ENCODE measurements at places on chromosomes 7 and 10.

DNA sequence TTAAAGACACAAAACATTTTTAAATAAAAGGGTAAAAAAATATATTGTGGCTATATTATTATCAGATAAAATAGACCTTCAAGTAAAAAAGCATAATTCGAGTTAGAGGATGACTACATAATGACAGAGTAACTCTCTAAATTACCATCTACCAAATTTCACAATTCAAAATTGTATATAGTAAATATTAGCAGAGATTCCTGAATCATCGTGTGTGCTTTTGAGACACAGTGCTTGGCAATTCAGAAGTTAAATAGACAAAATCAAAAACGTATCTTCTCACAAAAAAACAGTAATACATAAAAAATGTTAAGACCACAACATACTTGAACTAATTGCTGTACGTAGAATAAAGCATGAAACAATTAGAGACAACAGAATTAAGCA, 110.4 kb downstream of the AHR start:
- DNase-seq = no peak

- DNase-seq = no peak
Measured at GRCh38 chr10:78617631-78618030, 451.1 kb upstream of the ZMIZ1 start.

GRCh38 chr7:158976468-158976848, 120.1 kb downstream of the DYNC2I1 start:
- no peak for DNase-seq

- DNase-seq = no peak
Measured at GRCh38 chr10:26472492-26472778, 34.3 kb downstream of the APBB1IP start.

GRCh38 chr10:44992732-44993225, 7.9 kb upstream of the ZNF22 start:
- no peak for DNase-seq

DNA sequence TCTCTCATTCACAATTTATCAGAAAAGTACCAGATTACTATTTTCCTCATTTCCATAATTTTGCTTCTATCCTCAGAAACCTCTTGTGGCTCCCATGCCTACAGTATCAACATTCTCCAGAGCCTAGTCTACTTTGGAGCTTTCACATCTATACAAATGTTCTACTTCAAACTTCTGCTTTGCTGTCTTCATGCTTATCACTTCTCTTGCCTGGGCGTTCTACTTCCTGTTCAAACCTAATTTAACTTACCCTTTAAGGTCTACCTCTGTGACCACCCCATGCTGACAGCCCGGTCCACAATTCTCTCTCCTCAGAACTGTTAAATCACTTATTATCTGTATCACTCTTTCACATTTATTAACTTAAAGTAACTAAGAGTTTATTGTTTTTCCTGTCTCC, 6.1 kb upstream of the PTPN12 start:
- no peak for DNase-seq

DNA sequence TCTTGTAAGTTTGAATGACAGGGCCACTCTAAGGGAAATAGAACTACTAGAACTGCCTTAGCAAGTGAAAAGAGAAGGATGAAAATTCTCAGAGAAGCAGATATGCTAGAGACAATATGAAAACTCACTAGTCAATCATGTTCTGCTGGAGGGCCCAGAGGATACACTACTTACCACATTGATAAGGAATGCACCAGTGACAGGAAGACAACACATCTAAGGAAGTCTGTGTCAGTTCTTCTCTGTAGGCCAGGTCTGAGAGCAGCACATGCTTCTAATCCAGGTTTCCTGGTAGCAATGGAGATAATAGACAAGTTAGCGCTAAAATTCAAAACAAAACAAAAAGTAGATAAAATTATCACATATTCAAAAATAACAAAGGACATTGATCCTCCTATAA, 235.2 kb upstream of the AKR1E2 start:
- no peak for DNase-seq

DNA sequence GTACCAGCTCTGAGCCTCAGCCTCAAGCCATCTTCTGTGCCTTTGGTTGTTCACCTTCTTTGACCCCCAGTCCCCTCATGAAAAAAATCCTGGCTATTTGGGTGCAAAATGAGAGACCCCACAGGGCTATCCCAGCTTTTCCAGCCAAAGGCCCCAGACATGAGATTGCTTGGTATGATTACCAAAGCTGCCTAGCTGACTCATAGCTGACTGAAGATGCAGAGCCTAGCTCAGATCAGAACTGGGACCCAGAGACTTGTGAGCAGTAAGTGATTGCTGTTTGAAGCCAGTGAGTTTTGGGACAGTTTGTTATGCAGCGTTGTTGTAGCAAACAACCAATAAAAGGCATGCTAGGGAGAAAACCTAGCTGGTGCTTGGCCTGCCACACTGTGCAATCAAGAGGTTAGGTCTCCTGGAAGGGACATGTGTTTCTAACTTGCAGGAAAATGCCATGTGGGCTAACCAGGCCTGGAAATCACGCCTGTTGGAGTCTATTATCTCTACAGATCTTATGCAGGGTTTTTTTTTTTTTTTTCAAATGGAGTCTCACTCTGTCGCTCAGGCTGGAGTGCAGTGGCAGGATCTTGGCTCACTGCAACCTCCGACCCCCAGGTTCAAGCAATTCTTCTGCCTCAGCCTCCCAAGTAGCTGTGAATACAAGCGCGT, 48.0 kb upstream of the DAGLB start:
- DNase-seq = no peak

GRCh38 chr10:122678266-122678665, 21.4 kb downstream of the C10orf120 start:
- no peak for DNase-seq

DNA sequence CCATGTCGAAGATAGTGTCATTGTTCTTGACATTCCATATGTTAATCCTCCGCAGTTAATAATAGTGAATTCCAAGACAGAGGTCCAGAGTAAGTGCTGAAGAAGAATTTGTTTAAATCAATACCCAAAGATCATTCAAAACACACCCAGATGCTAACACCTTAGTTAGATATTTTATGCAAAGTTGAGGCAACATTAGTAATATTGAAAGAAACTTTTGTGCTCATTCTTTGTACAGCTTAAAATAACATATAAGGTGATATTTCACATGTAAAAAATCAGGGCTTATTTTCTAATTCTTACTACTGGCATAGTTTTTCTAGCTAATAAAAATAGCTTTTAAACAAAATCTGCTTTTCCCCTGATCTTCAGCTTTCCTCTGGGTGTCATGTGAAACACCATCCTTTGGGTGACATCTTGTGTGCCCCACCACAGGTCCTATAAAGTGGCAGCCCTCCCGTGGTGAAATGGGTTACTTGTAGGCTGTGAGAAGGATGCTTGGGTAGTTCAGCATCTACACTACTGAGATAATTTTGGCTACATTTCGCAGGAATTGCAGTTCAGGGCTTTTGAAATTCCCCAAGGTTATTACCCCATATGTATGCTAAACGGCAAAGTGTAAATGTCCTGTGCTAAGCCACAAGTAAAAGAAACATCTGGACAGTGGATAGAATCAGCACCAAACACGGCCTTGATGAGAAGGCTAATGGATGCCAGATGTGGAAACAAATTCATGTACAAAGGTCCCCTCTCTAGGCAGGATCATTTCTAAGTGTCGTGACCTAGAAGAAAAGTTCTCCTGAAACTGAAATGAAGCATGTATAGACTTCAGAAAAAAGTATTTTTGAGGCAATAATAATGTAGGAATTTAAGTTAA, 105.4 kb downstream of the GRM3 start:
- DNase-seq = no peak

DNA sequence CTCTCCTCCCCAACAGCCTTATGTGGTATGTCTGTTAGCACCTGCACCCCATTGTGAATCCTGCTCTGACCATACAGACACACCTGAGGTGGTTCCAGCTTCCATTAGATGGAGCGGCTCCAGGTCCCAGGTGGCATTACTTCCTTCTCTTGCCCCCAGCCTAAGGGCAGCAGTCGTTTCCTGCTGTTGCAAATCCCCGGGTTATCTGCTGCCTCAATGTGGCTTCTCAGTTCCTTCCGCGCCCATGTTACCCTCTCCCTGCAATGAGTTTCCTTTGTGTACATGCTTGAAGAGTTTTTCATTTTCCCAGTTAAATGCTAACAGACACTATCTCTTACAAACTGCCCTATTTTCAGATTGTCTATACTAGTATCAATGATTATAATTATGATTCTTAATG, 62.8 kb upstream of the PRKCQ start:
- no peak for DNase-seq

DNA sequence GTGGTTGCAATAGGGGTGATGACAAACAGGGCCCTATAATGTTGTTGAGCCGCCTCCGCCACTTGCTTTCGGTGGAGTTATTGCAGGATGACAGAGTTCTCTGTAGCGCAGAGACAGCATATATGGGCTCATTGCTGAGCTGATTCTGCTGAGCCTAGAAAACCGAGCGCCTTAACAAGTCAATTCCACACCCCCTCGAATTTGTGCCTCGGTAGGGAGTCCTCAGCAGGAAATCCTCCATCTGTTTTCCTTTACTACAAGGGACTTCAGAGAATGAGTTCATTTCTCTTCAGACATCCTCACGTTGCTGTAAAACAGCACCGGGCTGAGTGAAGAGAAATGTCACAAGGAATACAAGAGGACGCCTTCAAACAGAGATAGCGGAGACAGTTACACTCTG, 90.7 kb upstream of the KIAA1217 start:
- DNase-seq = no peak

GRCh38 chr10:31928549-31929260, at the start of gene ARHGAP12:
Gene ARHGAP12 (minus strand): TSS chr10:31928831. CDS start chr10:31908855, 19,976 bp downstream.
- peak; percentile 58 for DNase-seq

- DNase-seq = no peak
Measured at GRCh38 chr10:127374901-127375300, 174.2 kb upstream of the NPS start.

GRCh38 chr10:107616463-107617410, 452.2 kb upstream of the SORCS1 start:
- no peak for DNase-seq

GRCh38 chr10:2897619-2898508, 169.5 kb upstream of the PFKP start:
- DNase-seq = no peak

DNA sequence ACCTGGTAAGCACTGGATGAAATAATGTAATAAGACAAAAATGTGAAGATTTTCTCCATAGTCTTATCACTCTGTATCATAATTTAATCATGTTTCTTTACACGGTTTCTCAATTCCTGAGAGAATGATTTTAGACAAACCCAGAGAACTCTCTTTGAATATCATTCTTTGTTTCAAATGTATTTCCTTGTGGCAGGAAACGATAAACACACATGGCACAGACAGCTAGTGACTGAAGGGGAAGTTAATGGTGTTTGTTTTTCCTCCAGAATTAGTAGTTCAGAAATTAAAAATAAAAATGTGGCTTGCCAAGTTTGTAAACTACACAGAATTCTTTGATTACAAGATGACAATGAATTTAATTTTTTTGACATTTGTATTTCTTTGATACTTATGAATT, 163.7 kb upstream of the PRPS1L1 start:
- no peak for DNase-seq

DNA sequence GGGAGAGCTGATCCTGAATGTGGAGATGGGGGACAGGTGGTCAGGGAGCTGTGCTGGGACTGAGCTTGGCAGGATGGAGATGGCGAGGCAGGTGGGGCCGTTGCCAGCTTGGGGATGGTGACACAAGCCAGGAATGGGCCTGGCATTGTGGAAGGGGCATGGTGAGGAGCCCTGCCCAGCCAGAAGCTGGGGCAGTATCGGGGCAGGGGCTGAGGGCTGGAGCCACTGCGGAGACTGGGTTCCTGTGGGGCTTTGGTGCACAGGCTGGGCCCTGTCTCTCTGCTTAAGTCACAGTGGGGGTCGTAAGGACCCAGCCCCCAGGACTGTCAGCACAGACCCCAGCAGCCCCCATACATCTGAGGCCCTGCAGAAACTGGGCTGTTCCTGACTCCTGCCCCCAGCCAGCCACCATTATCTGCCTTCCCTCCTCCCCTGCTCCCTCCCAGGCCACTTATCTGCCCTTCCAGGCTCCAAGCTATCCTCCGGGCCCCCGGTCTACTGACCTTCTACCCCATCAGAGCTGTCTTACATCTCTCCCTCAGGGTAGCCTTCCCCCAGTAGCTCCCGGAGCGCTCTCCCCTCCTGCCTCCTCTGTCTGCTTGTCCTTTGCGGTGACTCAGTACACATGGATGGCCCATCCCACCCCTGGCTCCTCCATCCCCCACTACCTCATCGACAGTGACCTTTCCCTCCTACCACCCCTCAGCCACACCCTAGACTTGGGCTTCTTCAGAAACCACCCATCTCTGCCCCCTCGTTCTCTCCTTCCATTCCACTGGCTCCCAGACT, 44.2 kb downstream of the PPIF start:
- DNase-seq = no peak

DNA sequence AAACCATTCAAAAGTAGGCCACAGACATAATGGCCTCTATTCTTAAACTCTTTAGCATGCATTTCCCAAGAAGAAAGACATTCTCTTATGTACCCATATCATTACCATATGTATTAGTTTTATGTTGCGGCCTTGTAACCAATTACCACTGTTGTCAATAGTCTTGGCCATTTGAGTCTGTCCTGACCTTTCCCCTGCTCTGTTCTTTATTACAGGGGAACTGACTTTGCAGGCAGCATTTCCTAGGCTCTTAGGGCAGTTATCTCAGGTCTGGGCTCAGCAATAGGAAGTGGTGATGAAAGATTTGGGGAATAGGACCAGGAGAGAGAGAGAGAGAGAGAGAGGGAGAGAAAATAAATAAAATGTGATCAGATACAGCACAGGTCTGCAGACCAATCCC, 194.5 kb upstream of the LRGUK start:
- DNase-seq = no peak

GRCh38 chr10:47030191-47030703, 119.0 kb downstream of the PTPN20 start:
- DNase-seq = no peak

- DNase-seq = no peak
Measured at GRCh38 chr7:27767374-27767773, 27.4 kb downstream of the TAX1BP1 start.

- no peak for DNase-seq
Measured at GRCh38 chr7:47765373-47765979, 182.8 kb downstream of the PKD1L1 start.

DNA sequence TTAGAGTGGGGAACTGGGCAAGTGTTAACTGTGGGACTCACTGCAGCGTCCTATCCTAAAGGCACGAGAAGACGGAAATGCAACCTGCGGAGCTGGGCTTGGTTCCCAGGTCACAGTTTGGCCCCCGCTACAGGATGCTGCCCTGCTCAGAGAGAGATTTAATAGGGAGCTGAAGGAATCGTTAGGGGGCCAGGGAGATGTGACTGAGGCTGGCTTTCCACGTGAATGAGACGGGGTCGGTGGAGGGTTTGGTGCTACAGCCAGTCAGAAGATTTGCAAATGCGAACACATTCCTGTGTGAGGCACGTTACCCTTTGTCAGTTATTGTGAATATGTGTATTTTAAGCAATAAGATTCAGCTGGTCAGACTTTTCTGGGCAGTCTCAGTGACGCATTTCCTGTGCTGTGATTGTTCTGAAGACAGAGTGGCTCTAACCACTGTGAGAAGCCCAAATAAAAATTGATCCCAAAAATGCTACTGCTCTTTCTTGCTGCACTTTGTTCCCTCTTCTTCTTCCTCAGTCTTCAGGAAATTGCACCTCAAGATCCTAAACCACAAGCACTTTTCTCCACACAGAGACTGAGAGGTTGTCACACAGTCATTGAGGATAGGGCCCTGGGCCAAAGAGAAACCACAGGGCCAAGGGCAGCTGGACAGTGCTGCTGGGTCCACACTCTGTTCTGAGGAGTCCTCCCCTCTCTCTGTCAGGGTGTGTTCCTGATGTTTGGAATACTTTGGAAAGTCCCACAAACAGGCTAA, 21.2 kb downstream of the CYP17A1 start:
- DNase-seq = no peak

Measured in stimulated activated CD8-positive, alpha-beta memory T cell treated with anti-CD3 and anti-CD28 coated beads, Interleukin-7, amount 100 ng/mL, for 4 hours (primary cell).